ENCODE measurements at places on chromosomes 11 and 22.
A peak's percentile ranks its signal among the peaks of the same experiment; 100 is the strongest.

DNA sequence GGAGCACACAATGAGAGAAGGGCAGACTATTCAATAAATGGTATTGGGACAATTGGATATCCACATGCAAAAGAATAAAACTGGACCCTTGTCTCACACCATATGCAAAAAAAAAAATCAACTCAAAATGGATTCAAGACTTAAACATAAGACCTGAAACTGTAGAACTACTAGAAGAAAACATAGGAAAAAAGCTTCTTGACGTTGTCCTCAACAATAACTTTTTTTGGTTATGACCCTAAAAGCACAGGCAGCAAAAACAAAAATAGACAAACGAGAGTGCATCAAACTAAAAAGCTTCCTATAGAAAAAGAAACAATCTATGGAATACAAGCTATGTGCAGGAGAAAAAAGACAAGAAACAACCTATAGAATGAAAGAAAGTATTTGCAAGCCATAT, 37.1 kb upstream of the EED start:
- DNase-seq = no peak

- no peak for DNase-seq
These were observed 6.6 kb upstream of the POU2F3 start for GRCh38 chr11:120233207-120233803.

DNA sequence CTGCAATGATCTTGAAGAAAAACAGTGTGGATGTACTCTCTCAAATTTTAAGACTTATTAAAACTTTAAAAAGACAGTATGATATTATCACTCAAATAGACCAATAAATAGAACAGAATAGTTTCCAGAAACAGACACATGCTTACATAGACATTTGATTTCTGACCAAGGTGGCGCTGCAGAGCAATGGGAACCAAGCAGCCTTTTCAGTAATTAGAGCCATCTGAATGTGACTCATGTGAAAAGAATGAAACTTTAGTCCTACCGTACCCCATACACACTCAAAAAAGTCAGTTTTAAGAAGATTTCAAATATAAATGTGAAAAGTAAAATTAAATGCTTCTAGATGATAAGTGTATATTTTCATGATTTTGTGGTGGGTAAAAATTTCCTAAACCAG, 74.2 kb upstream of the MS4A8 start:
- peak; percentile 64 for DNase-seq

DNA sequence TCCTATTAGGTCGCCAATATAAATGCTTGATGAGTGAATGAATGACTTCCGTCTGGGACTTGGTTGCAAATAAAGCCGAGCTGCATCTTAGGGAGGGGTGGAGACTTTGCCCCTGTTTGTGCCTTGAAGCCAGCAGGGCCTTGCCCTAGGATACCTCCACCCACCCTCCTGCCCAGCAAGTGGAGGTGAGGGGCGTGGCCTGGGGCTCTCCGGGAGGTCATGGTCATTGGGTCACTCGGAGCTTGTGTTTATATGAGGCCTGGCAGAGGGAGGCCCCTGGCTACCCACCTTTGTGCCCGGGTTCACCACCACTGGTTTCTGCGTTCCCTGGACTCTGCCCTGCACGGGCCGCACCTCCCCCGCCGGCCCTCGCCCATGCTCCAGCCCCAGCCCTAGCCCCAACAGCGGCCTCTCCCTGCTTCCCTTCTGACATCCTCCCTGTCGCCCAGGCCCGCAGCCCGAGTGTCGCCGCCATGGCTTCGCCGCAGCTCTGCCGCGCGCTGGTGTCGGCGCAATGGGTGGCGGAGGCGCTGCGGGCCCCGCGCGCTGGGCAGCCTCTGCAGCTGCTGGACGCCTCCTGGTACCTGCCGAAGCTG, 4.3 kb downstream of the MPST start:
- DNase-seq = no peak

DNA sequence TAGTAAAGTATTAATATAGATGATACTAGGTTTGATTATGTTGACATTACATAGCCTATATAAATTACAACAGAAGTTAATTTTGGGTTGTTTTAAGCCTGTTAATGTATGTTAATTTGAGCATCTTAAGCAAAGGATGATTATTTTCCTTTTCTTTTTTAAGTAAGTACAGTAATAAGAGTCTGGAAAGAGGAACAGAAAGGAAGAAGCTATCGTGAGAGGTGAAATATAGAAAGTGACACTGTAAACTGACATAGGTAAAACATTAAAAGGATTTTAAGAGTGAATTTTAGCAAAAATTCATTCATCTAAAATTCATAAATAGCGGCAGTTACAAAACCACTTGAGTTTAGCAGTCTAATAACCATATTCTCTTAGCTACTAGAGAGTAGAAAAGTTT, 45.5 kb downstream of the FAR1 start:
- no peak for DNase-seq

- DNase-seq = peak; percentile 10
These were observed 17.1 kb downstream of the VWCE start for GRCh38 chr11:61278001-61278470.

DNA sequence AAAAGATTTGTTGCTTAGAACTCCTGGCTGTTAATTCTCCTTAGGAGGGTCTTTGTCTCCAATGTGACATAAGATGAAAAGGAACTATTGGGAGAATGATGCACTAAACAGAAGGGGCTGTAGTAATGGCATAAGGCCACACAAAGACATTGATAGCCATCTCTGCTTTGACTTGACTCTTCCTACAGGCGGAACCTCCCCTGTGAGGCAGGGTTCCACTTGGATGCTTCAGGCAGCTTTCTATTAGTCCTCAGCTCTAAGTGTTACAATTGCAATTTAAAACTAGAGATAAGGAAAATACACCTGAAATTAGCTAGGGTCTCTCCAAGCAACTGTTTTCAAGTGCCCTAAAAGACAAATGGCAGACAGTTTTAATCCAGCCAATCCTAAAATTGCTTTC, 391.6 kb upstream of the CCDC90B start:
- no peak for DNase-seq

- DNase-seq = no peak
These were observed 38.9 kb upstream of the EED start for GRCh38 chr11:86205421-86206336.

GRCh38 chr11:102989379-102990047, 34.0 kb upstream of the MMP13 start:
- no peak for DNase-seq

- peak; percentile 90 for DNase-seq
These were observed 1.6 kb downstream of the RAC2 start for GRCh38 chr22:37242395-37242918.

DNA sequence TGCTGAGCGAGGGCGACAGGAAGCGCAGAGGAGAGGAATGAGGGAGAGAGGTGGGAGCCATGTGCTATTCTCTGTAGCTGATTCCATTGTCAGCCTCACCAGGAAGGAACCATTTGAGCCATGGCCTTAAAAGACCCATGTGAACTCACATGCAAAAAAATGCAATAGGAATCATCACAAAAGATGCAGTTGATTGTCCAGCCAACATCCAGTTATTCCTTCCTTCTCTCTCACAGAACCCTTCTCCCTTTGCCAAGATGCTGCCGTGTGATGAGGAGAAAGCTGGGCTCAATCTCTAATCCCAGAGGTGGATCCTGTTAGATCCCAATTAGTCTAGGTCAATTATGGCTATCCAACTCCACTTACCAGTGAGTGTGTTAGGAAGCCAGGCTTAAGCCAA, 58.2 kb upstream of the RRAS2 start:
- no peak for DNase-seq

DNA sequence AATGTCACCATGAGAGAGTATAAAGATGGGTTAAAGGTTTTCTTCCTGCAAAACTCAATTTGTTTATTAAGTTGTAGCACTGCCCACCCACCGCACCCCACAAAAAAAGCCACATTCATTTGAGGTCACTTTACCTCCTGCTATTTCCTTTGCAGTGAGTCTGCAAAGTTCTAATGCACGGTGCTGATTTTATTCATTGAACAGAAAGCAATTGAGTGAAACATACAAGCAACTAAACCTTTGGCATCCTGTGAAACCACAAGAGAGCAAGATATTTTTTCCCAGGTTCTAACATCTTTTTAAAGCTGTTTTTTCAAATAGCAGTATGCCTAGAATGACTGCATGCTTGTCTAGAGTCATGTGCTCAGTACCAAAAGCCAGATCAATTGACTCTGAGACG, 39.0 kb downstream of the RRAS2 start:
- DNase-seq = peak; percentile 50

DNA sequence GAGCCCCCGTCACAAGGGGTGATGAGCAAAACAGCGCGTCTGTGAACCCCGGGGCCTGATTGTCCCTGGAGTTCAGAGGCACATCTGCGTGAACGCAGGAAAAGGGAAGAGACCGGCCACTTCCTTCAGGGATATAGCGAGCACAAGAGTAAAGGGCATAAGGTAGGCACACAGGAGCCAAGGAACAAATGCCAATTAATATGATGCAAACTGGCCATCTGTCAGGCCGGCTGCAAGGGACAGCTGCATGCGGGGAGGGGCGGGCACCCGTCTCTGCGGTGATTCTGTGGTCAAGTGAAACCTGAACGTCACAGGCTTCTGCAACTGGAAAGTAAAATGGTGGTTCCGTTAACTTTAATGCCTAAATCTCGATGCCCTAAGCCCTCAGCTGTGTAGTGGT, 64.7 kb downstream of the TRIM29 start:
- DNase-seq = no peak

DNA sequence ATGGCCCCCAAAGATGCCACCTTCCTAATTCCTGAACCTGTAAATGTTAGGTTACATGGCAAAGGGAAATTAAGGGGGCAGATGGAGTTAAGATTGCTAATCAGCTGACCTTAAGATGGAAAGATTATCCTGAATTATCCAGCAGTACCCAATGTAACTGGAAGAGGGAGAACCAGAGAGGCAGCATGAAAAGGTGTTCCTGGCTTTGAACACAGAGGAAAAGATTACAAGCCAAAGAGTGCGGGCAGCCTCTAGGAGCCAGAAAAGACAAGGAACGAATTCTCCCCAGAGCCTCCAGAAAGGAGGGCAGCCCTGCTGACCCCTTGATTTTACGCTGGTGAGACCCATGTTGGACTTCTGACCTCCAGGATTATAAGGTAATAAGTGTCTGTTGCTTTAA, 15.1 kb upstream of the THRSP start:
- no peak for DNase-seq

DNA sequence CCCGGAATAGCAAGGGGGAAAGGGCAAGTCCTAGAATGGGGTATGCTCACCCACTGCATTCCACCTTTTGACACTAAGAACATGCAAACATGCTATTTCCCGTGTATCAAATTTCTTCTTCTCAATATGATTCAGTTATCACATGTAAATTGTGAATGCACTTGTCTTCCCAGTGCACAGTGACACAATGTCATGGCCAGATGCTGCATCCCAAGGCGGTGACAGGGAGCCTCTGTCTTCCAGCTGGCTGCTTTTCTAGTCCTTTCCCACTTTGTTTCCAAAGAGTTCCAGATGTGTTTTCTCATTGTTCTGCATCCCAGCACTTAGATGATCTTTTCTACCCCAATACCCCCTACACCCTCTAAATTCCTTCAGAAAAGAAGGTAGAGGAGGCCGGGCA, 12.4 kb downstream of the SLC25A18 start:
- DNase-seq = no peak

- peak; percentile 44 for DNase-seq
These were observed 1.8 kb upstream of the RASD2 start for GRCh38 chr22:35538801-35539321.

- DNase-seq = no peak
These were observed 100.4 kb upstream of the NECTIN1 start for GRCh38 chr11:119829402-119829801.

DNA sequence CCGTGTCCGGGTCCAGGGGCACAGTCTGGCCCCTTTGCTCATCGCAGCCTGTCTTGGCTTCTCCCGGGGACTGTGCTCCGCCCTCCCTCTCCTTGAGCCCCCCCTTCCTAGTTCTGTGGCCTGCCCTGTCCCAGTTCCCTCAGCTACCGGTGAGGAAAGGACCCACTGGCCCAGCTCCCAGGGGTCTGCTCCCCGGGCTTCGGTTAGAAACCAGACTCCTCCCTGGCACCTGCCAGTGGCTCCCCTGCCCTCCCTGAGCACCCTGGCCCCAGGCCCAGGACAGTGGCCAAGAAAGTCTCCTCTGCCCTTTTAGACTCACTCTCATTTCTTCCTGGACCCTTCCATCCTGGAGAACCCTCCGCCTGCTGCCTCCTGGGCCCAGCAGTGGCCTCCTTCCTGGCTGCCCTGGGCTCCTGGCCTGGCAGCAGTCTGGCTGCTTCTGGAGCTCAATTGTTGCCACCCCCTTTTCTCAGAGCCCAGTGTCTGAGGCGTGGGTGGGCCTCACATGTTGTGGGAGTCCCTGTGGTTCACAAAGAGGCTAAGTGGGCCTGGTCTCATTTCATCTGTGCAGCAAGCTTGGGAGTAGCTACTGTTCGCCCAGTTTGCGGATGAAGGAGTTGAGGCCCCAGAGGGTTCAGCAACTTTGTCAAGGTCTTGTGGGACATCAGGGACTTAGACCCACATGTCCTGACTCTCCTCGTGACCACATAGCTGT, 12.6 kb downstream of the PRDM11 start:
- DNase-seq = no peak

GRCh38 chr11:1845561-1846452, 7.0 kb downstream of the TNNI2 start:
- DNase-seq = no peak

DNA sequence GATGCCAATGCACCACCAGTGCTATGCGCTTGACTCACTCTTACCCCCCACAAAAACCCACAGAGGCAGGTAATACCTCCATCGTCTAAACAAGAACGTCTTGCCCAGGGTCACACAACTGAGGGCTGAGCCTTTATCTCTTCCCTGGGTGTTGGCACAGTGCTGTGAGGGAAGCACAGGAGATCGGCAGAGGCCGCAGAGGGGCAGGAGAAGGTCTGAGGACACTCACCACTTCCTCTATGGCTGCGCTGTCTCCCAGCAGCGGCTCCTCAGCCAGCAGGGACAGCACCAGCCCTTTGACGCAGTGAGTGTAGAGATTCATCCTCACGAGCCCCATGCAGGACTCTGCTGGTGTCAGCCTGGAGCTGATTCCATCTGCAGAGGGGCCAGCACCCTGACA, 19.9 kb downstream of the HPS4 start:
- no peak for DNase-seq

DNA sequence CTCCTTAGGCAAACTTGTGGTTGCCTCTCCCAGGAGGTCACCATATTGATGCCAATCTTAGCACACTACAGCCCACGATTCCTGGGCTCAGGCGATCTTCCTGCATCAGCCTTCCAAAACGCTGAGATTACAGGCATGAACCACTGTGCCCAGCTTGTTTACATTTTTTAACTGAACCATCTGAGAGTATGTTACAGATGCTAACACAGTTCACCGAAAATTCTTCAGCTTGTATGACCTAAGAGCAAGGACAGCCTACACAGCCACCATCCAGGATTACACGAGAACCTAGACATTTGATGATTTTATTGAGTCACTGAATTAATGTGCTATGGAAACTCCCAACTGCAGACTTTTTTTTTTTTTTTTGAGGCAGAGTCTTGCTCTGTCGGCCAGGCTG, 5.8 kb upstream of the LGALS1 start:
- no peak for DNase-seq

DNA sequence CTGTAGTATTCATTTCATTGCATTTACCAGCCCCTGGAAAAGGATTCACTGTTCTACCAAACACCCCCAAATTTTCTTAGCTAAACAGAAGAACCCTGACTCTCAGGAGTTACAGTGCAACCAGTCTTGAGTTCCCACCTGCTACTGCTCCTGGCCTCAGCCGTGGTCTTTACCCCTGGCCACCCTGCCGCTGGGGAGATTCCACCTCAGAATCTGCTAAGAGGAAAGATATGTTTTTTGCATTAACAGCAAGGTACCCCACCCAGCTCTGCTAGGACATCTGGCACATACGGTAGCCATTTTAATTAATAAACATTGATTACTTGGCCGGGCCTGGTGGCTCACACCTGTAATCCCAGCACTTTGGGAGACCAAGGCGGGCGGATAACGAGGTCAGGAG, 9.0 kb downstream of the JAML start:
- DNase-seq = no peak

Measured in MM.1S (cell line).